ENCODE measurements at places on chromosomes 3 and 15. TPM values are rescaled to one million over a fixed set of nuclear protein-coding genes. Genes with fewer than 3 reads are reported as not detected.

SLC28A1 gene
- not detected for total RNA-seq

HRH1 gene
- 27.8 TPM for total RNA-seq

MESP2 gene
- not detected for total RNA-seq

CADM2 gene
- total RNA-seq, result not detected

GABRA5 gene
- not detected for total RNA-seq

CHRFAM7A gene
- not detected for total RNA-seq

IL17RB gene
- total RNA-seq, result not detected

ADAMTS17 gene
- under 0.01 TPM for total RNA-seq

UBXN7 gene
- 14.9 TPM for total RNA-seq

STRIT1 gene
- not detected for total RNA-seq

SERPINI2 gene
- not detected for total RNA-seq

Measured in placental pericyte (primary cell).